ENCODE measurements at places on chromosomes 1 and 21. TPM values are rescaled to one million over a fixed set of nuclear protein-coding genes. Genes with fewer than 3 reads are reported as not detected.

CFAP107 gene
- total RNA-seq, result not detected

IQGAP3 gene
- 31.3 TPM for total RNA-seq

SGIP1 gene
- total RNA-seq, result not detected

KRTAP20-1 gene
- not detected for total RNA-seq

INSRR gene
- total RNA-seq, result 0.19 TPM

POU3F1 gene
- total RNA-seq, result 0.09 TPM

DNA sequence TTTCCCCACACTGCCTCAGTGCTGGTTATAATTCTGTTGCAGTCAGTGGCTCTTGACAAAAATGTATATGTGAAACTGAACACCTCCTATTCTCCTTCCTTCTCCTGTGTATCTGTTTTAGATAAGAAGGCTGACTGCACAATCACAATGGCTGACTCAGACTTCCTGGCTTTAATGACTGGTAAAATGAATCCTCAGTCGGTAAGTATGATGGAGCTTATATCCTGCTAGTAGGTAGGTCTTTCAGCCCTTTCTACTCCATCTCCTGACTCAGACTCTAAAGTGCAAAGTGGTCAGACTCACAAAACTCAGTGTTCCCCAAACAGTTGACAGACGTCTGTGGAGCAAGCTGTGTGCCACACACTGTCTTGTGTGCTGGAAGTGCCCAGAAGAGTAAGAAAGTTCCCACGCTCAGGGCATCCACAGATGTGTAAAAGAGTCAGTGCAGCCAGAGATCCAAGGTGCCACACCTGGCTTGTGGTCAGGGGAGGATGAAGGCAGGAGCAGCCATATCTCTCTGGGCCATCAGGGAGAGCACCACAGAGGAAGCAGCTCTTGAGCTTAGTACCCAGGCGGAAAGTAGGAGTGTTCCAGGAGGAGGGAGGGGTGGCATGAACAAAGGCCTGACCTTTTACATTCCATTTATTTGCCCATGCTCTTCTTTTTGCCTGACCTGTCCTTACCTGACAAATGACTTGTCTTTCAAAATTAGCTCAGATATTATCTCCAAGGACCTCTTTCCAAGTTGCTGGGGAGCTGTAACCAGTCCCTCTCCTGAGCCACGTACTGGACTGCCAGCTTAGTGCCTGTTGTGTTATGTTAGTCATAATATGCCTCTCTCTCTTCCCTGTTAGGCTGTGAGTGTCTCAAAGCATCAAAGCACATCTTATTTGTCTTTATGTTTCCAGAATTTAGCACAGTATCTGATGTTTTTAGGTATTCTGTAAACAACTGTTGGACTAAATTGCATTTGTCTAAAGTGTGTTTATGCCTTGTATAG is 14.0 kb upstream of the PODN start:
- H3K36me3 ChIP-seq, result peaks cover 17% of the 10 kb centered on the region
- DNase-seq, result no peak
- no peaks in the 10 kb centered on the region for H3K27me3 ChIP-seq
- H3K4me3 ChIP-seq, result no peak overlapping the region
- H3K27ac ChIP-seq, result no peak overlapping the region

- H3K36me3 ChIP-seq, result no peaks in the 10 kb centered on the region
- no peaks in the 10 kb centered on the region for H3K27me3 ChIP-seq
- no peak for DNase-seq
- H3K4me3 ChIP-seq, result no peak overlapping the region
- H3K4me1 ChIP-seq, result no peaks in the 10 kb centered on the region
Observed at GRCh38 chr1:238779716-238780115, 606.7 kb upstream of the CHRM3 start.

- peaks cover 45% of the 10 kb centered on the region for H3K36me3 ChIP-seq
- no peaks in the 10 kb centered on the region for H3K27me3 ChIP-seq
- H3K4me3 ChIP-seq, result no peak overlapping the region
- peak; percentile 87 for DNase-seq
- H3K4me1 ChIP-seq, result peaks cover 31% of the 10 kb centered on the region
Observed at GRCh38 chr1:19074361-19074901, 118.0 kb upstream of the IFFO2 start.

GRCh38 chr1:206578978-206579374 is 33.3 kb downstream of the EIF2D start:
- H3K4me1 ChIP-seq, result peaks cover 96% of the 10 kb centered on the region
- H3K36me3 ChIP-seq, result peaks cover 64% of the 10 kb centered on the region
- H3K27me3 ChIP-seq, result no peaks in the 10 kb centered on the region
- peak overlapping the region; percentile 61 for H3K4me3 ChIP-seq

DNA sequence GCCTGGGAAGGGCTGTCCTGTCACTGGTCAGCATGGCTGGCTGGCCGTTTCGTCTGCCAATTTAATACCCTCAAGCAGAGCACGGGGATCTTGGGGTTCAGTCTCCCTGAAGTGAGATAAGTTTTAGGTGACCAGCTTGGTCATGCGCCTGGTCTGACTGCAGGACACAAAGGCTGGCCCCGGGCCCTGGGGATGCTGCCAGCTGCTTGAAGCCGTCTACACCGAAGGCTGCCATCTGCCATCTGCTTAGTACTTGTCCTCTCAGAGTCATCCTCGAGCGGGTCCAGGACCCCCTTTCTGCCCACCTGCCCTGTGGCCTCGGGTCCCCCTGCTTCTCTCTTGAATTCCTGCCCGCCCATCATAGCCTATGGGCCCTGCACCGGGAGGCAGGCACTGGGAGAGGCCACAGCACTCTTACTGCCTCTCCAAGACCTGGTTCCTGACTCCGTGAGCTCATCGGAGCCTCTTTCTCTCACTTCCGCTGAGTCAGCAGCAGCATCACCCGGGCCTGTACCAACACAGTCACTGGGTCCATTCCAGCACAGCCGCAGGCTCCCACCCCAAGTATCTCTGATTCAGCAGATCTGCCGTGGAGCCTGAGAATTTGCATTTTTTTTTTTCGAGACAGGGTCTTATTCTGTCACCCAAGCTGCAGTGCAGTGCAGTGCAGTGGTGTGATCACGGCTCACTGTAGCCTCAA is 7.0 kb downstream of the FBLIM1 start:
- H3K4me1 ChIP-seq, result no peaks in the 10 kb centered on the region
- H3K4me3 ChIP-seq, result no peak overlapping the region
- DNase-seq, result no peak

- no peaks in the 10 kb centered on the region for H3K4me1 ChIP-seq
- no peak for DNase-seq
- no peak overlapping the region for H3K4me3 ChIP-seq
Observed at GRCh38 chr1:184298440-184299405, 88.1 kb upstream of the C1orf21 start.

DNA sequence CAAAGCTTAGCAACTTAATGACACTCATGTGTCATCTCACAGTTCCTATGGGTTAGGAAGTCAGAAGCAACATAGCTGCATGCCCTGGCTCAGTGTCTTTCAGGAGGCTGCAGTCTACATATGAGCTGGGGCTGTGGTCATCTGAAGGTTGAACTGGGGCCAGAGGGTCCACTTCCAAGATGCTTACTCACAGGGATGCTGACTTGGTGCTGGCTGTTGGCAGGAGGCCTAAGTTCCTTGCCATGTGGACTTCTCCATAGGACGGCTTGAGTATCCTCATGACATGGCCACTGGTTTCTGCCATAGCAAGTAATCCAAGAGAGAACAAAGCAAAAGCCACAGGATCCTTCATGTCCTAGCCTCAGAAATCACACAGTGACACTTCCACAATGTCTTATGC is 12.1 kb upstream of the FAM43B start:
- no peak for DNase-seq
- H3K27ac ChIP-seq, result no peak overlapping the region
- no peaks in the 10 kb centered on the region for H3K4me1 ChIP-seq
- no peaks in the 10 kb centered on the region for H3K36me3 ChIP-seq
- H3K4me3 ChIP-seq, result no peak overlapping the region
- H3K27me3 ChIP-seq, result peaks cover 55% of the 10 kb centered on the region

- H3K4me3 ChIP-seq, result no peak overlapping the region
- no peak overlapping the region for H3K27ac ChIP-seq
- peak; percentile 79 for DNase-seq
- H3K36me3 ChIP-seq, result no peaks in the 10 kb centered on the region
- H3K4me1 ChIP-seq, result peaks cover 28% of the 10 kb centered on the region
- peaks cover 32% of the 10 kb centered on the region for H3K27me3 ChIP-seq
Observed at GRCh38 chr1:206663832-206664652, 20.7 kb upstream of the MAPKAPK2 start.

- no peaks in the 10 kb centered on the region for H3K36me3 ChIP-seq
- H3K4me1 ChIP-seq, result peaks cover 2% of the 10 kb centered on the region
- H3K27me3 ChIP-seq, result peaks cover 59% of the 10 kb centered on the region
- no peak overlapping the region for H3K27ac ChIP-seq
Observed at GRCh38 chr1:33206340-33206739, 24.5 kb upstream of the TRIM62 start.

GRCh38 chr1:201354151-201354900 is 23.2 kb downstream of the TNNT2 start:
- no peaks in the 10 kb centered on the region for H3K4me1 ChIP-seq
- no peaks in the 10 kb centered on the region for H3K36me3 ChIP-seq
- DNase-seq, result no peak
- H3K4me3 ChIP-seq, result no peak overlapping the region

DNA sequence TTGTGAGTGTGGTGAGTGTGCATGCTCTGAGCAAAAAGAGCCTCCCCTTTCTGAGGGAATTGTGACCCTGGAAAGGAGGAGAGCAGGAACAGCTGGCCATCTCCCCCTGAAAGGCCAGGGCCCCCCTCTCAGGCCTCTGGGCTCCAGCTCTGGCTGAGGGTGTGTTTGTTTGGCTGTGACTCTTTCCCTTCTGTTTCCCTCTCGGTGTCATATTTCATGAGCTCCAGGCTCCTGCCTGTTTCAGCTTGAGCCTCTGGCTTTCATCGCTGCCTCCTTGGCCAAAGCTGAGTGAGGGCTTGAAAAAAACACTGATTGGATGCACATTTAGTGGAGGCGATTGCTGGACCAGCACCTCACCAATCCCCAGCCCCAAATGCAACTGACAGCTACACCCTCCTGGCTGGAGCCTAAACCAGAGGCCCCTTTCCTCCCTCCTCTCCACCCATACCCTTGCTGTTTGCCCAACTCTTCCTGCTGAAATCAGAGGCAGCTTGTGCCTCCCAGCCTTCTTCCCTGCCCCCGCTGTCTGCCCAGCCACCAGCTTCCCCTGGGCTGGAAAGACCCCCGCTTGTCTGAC is 64.1 kb downstream of the DDR2 start:
- no peak for DNase-seq
- peaks cover 10% of the 10 kb centered on the region for H3K27me3 ChIP-seq
- H3K4me3 ChIP-seq, result no peak overlapping the region
- H3K4me1 ChIP-seq, result no peaks in the 10 kb centered on the region
- no peak overlapping the region for H3K27ac ChIP-seq
- H3K36me3 ChIP-seq, result no peaks in the 10 kb centered on the region

GRCh38 chr1:5751833-5752745 is 240.1 kb downstream of the NPHP4 start:
- H3K4me1 ChIP-seq, result no peaks in the 10 kb centered on the region
- no peaks in the 10 kb centered on the region for H3K36me3 ChIP-seq
- H3K4me3 ChIP-seq, result no peak overlapping the region
- no peak overlapping the region for H3K27ac ChIP-seq

GRCh38 chr1:202116287-202116686 is 6.4 kb upstream of the GPR37L1 start:
- H3K36me3 ChIP-seq, result no peaks in the 10 kb centered on the region
- no peaks in the 10 kb centered on the region for H3K4me1 ChIP-seq

Measured in activated CD8-positive, alpha-beta memory T cell treated with anti-CD3 and anti-CD28 coated beads, Interleukin-2, amount 10 ng/mL, durations not matched to agents 7 days and 5 days (primary cell).